ENCODE measurements at places on chromosomes 11 and 22. TPM values are rescaled to one million over a fixed set of nuclear protein-coding genes. Genes with fewer than 3 reads are reported as not detected.

ZP1 gene
- total RNA-seq: not detected

PMM1 gene
- 23.6 TPM for total RNA-seq

MN1 gene
- 6.1 TPM for total RNA-seq

TMEM191C gene
- total RNA-seq: 3.0 TPM

POU2AF2 gene
- total RNA-seq: not detected

CLMP gene
- 146 TPM for total RNA-seq

C22orf42 gene
- not detected for total RNA-seq
